ENCODE measurements at places on chromosomes 4 and X.
A peak's percentile ranks its signal among the peaks of the same experiment; 100 is the strongest.

- DNase-seq, result peak; percentile 47
These were observed 76.1 kb downstream of the HMGB2 start for GRCh38 chr4:173257732-173258717.

DNA sequence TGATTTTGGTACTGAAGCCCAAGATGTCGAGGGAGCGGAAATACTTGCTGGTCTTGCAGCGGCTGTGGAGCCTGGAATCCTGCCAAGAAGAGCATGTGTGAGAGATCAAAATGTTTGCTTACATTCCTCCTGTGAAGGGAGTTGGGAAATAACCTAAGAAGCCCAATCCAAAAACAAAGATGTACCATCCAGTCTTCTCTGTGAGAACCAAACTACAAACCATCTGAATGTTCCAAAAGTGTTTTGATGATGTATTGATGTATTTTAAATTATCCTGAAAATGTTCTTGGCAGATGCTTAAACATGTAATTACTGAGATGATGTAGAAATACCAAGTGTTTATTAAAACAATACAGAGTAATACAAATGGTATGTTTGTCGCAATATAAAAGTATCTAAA lies 10.1 kb upstream of the ADH1A start:
- DNase-seq, result no peak

- no peak for DNase-seq
These were observed 83.6 kb downstream of the NBDY start for GRCh38 chrX:56812515-56813105.

DNA sequence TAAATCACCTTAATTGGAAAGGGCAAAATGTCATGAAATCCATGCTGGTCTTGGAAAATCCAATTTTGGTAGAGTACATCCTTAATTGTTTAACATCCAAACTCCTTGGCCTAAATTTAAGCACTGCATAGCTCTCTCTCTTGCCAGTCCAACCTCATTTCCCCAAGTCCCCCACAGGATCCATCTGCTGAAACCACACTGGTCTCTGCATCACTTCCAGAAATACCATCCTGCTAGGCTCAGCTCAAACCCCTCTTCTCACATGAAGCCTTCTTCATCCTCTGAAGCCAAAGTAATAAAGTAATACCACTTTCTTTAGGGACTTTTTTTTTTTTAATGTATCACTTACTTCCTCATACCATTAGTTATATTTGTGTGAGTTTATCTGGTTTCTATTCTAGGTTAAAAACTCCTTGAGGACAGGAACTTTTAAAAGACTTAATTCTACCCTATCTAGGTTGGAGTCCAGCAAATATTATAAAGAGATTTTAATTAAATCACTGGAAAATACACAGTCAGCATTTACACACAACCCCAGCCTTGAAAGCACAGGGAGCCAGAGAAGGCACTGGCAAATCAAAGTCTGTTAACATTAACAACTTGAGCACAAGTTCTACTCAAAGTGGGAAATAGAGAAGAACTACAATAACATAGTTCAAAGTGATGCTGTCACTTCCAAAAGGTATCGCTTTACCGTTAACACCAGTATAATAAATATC lies 16.7 kb upstream of the KLF3 start:
- no peak for DNase-seq

Measured in activated CD4-positive, alpha-beta T cell treated with anti-CD3 and anti-CD28 coated beads for 4 hours (primary cell).